ENCODE measurements at places on chromosomes 13 and 19.

DNA sequence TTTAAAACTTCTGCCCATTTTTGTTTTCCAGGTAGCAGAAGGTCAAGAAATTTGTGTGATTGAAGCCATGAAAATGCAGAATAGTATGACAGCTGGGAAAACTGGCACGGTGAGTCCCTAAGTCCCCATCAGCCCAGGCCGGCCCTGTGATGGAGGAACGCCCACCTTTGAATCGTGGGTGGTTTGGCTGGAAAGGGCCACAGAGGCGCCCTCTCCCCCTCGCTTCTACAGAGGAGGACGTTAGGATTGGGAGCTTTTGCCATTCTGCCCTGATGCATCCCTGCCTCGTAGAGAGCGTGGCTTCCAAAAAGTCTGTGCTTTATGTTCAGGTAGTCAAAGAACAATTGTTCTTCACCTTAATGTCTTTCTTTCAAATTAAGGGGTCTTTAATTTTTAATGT, 60.9 kb downstream of the GGACT start:
- DNase-seq = no peak

DNA sequence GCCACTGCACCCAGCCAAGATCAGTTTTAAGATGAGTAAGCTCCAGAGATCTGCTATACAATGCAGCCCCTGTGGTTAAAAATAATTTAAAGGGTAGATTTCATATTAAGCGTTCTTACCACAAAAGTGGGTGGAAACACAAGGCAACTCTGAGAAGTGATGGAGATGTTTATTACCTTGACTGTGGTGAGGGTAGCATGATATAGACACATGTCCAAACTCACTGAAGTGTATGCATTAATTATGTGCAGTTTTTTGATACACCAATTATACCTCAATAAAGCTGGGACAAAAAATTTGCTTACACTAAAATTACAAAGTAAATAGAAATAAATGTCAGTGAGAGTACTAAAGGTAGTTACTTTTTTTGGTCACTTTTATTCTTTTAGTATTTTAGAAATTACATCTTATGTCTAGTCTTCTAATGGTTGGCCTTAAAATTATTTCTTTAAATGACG, 696.5 kb downstream of the UQCRFS1 start:
- no peak for DNase-seq

DNA sequence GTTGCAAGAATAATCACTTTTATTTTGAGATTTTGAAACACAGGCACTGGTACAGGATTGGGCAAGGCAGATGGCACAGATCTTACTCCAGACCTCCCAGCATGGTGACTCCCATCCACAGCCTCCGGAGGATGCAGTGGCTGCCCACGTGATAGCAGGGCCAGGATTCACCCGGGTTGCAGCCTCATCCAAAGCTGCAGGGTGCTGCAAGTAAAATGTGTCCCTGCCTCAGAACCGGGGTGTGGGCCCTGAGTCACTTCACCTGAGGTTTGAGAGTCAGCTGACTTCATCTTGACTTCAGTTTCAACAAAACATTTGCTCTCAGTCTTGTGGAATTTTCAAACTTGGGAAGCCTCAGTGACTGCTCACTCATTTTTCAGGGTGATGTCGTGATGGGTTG, 201.9 kb downstream of the FGF9 start:
- DNase-seq = no peak

DNA sequence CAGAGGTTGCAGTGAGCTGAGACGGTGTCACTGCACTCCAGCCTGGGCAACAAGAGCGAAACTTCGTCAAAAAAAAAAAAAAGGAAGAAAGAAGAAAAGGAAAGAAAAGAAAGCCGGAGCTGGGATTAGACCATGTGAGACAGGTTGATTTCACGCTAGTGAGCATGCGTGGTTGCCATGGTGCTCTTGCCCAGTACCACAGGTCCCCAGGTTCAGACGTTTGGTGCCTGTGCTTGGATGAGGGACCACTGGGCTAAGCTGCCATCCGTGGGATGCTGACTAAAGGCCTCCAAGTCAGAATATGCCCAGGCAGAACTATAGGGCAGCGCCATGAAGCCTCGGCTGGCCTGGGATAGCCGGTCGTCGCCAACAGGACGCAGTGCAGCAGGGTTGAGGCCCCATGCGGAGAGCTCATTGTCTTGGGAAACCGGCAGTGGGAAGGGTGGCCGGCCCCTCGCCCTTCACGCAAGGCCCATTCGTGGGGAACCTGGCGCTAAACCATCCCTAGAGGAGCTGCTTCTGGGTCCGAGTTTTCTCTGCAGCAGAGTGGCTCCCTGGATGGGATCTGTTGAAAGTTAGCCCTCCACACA, 7.2 kb upstream of the TEX101 start:
- no peak for DNase-seq

- DNase-seq = no peak
Observed at GRCh38 chr13:33006134-33006533, 10.1 kb upstream of the KL start.

GRCh38 chr13:78897200-78897599, 238.2 kb upstream of the OBI1 start:
- no peak for DNase-seq

GRCh38 chr19:17061205-17061604, 14.0 kb downstream of the HAUS8 start:
- DNase-seq = no peak

GRCh38 chr13:76363682-76364289, 522.4 kb downstream of the KCTD12 start:
- DNase-seq = no peak

DNA sequence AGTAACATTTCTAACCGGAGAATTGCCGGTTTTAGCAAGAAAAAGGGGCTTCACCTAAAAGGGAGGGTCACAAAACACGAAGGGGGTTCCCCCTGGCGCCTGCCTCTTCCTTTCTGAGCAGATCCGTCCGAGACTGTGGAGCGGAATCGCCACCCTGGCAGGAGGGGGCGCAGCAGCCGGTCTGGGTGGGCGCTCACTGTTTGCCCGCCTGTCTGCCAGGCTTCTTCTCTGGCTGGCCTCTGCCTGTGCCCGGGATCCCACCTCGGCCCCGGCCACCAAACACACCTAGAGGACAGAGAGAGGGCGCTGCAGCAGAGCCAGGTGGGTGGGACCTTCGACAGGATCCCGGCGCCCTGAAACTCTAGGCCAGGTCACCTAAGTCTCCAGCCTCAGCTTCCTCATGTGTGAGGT, 15.6 kb downstream of the LSM4 start:
- no peak for DNase-seq

GRCh38 chr13:102814025-102814607, 15.2 kb downstream of the BIVM start:
- no peak for DNase-seq

DNA sequence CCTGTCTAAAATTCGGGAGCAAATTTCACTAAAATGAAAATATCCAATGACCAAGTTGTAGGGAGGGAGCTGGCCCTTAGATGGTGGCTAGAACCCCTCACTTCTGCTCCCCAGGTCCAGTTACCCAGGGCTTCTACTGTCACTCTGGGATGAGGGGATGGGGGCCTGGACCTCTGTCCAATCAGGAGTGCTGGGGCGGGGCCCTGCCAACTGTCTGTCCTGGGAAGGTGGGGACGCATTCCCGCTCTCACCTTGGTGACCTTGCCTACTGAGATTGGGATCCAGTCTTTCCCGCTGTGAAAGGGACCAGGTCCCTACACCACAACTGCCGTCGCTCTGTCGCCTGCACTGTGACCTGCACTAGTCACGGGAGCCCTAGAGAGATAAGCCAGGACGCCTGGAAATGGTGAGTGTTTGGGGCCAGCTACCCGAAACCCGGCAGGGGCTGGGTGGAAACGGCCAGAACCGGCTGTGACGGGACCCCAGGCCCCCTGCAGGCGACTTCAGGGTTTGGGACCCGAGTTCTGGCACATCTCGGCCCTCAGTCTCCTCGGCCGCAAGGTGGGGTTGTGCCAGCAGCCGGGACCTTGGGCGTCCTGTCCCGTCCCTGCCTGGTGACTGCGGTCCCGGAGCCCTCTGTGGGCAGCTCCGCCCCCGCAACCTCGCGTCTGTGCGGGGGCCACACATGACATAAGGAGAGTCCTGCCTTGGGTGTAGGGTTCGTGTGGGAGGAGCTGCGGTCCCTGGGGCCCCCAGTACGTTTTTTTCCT, 22.8 kb downstream of the ZNF20 start:
- DNase-seq = no peak

DNA sequence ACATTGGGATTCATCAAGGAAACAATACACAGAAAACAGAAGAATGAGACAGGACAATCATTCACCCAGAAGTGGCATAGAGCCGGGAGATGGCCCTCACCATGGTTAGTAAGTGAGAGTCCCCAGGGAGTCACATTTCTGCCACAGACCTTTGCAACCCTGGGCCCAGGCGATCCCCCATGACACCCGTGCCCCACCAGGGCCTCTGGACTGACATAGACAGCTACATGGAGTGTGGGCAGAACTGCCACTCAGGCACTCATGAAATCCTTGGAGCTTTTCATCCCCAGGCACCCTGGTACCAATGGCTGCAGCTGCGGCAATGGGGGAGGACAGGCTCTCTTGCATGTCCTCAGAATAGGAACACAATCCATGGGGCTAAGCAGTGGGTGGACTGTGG, 174.5 kb upstream of the TRPC4 start:
- no peak for DNase-seq

DNA sequence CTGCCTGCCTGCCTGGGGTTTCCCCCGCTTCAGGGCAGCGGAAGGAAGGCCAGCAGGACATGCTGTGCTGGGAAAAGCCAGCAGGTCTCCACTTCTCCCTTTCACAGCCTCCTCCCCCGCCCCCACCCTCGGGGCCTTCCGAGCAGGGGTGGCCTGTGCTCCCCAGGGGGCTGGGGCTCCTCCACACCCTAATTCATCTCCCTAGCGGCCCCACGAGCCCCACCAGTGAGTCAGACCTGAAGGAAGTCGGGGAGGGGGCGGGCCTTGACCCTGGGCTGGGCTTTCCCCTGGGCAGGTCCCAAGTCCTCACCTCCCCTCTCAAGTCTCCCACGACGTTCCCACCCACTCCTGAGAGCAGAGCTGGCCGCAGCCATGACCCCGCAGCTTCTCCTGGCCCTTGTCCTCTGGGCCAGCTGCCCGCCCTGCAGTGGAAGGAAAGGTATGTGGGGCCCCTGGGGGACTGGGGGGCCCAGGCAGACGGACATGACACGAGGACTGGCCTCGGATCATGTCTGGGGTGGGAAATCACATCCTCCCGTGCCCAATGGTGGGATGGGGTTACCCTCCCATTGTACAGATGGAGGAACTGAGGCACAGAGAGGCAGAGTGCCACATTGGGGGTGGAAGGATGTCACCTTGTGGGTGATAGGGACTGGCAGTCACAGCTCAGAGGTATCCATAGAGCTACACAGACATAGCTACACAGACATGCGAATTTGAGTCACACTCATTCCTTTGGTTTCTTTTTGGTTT, at the start of gene EBI3:
EBI3 (plus strand) TSS at position 345 of the 753 bp plus-strand sequence; CDS start at position 373, 28 bp downstream.
- DNase-seq = peak; percentile 33

DNA sequence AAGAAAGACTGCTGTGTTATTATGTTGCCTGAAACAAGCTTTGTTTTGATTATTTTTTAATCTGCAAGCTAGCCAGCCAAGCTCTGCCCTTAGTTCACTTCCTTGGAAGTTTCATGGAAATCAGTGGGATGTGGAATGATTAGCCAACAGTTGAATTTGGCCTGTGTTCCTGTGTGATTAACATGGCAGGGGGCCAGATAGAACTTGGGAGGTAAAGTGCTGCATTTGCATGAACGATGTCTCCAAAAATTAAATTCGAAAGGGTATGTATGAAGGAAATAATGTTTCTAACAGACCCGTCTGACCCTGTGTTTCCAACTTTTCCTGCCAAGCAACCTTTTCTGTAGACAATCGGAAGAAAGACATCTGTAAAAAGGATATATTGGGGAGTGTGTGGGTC, 32.2 kb downstream of the UFM1 start:
- no peak for DNase-seq

GRCh38 chr13:27006519-27007161, 165.0 kb downstream of the USP12 start:
- DNase-seq = no peak

DNA sequence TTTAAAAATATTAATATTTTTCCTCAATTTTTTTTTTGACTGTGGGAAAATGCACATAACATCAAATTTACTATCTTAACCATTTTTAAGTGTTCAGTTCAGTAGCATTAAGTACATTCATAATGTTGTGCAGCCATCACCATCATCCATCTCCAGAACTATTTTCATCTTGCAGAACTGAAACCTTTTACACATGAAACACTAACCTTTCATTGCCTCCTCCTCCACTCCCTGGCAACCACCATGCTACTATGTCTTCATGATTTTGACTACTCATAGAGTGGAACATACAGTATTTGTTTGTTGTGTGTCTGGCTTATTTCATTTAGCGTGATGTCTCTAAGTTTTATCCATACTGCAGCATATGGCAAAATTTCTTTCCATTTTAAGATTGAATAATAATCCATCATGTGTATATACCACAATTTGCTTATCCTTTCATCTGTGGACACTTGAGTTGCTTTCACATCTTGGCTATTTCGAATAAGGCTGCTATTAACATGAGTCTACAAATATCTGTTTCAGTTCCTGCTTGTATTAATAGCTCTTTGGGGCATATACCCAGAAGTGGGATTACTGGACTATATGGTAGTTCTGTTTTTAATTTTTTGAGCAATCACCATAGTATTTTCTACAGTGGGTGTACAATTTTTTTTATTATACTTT, 376.4 kb downstream of the MTUS2 start:
- DNase-seq = no peak

GRCh38 chr13:26660766-26661165, 99.8 kb downstream of the GPR12 start:
- no peak for DNase-seq

- peak; percentile 50 for DNase-seq
Observed at GRCh38 chr19:13153569-13154240, 3.5 kb downstream of the IER2 start.

GRCh38 chr19:28530406-28531035, 682.4 kb downstream of the UQCRFS1 start:
- no peak for DNase-seq

GRCh38 chr13:73870970-73871935, 263.0 kb downstream of the KLF12 start:
- DNase-seq = no peak

DNA sequence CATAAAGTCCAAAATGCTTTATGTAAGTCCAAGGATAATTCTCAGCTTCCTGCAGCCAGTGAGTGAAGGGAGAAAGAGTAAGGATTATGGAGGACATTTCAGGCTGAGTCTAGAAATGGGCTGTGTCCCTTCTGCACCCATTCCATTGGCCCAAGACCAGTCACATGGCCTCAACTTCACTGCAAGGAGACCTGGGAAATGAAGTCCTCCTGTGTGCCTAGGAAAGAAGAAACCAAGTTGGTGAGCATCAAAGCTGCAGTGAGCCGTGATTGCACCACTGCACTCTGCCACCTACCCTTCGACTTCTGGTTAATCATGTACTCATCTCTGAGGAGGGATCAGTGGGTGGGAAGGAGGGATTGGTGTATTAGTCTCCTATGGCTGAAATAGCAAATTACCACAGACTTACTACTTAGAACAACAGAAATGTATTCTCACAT, 3.6 kb upstream of the CD37 start:
- no peak for DNase-seq

DNA sequence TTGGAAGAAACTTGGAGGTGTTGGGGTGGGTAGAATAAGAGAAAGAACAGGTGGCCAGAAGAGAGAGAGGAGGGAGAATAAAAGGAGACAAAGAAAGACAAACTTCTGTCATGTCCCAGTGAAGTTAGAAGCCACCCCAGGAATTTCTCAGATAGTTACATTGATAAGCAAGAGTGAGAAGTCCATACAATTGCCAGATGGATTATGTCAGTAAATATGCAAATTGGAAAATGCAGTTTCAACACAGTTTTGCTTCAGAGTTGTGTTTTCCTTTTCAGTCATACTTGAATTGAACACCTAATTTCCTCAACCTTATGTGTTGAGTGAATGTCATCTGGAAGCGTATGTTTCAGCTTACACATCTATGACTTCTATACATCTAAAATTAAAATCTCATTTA, 139.2 kb downstream of the RXFP2 start:
- no peak for DNase-seq

- no peak for DNase-seq
Observed at GRCh38 chr19:57359300-57359699, 4.1 kb upstream of the TRAPPC2B start.
